ENCODE measurements at places on chromosomes 4 and X.
A peak's percentile ranks its signal among the peaks of the same experiment; 100 is the strongest.

- no peak for DNase-seq
Observed at GRCh38 chr4:23305026-23305425, 584.8 kb downstream of the PPARGC1A start.

- peak; percentile 93 for DNase-seq
Observed at GRCh38 chr4:94430406-94430805, 21.3 kb upstream of the PDLIM5 start.

- no peak for DNase-seq
Observed at GRCh38 chrX:39815631-39816030, 282.1 kb downstream of the BCOR start.

GRCh38 chr4:136881666-136882065, 650.6 kb downstream of the PCDH18 start:
- DNase-seq: no peak

GRCh38 chr4:6008092-6008551, 10.1 kb downstream of the C4orf50 start:
- DNase-seq: no peak

DNA sequence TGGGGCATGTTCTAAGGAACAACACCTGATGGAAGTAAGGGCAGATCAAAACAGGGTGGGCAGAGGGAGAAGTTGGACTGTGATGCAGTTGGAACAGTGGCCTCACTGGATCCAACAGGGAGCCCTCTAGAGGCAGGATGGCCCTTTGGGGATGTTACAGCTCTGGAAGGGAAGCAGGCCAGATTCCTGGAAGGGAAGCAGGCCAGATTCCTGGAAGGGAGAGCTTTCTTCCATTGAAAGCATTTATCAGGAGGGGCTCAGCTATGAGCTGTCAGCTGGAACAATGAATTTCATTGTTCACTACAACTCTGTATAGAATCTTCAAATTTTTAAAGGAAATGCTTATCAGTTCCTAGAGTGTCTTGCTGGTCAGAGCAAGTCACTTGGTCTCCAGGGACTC, 17.7 kb downstream of the IL15 start:
- DNase-seq: no peak

DNA sequence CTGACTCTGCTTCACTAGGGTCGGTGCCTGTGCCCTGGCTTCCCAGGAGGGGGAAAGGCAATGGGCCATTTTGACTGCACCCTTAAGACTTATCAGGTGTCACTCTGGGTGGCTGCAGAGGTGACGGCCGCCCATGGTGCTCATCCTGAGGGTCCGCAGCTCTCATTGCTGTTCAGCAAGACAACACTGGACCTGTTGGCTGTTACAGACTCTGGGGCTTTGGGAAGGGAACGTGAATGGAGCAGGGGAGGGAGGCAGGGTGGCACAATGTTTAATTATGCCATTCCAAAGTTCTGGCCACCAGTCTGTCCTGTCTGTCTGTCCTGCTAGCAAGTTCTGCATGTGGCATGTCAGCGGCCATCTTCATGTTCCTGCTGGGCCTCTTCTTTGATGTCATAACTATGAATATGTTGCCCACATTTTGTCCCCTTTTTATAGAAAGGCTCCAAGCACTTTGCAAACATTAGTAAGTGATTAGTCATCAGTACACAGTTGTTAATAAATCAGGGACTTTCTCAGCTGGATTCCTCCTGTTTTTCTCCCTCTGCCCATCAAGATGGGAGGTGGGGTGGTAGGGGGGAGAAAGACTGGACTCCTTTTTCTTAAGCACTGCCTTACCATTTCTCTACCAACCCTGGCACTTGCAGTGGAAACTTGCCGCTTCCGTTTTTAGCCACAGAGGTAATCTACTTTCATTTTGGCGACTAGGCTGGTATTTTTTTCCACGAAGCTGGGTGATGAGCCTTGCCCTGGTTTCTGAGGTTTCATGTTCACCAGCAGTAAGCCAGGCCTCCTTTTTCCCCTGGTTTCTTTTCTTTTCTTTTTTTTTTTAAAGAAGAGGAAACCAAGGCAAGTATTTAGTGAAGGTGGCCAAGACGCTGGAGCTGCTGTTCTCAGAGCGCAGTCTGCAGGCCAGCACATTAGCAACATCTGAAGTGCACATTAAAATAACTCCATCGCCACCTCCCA, 88.6 kb upstream of the TRIM2 start:
- DNase-seq: peak; percentile 10

DNA sequence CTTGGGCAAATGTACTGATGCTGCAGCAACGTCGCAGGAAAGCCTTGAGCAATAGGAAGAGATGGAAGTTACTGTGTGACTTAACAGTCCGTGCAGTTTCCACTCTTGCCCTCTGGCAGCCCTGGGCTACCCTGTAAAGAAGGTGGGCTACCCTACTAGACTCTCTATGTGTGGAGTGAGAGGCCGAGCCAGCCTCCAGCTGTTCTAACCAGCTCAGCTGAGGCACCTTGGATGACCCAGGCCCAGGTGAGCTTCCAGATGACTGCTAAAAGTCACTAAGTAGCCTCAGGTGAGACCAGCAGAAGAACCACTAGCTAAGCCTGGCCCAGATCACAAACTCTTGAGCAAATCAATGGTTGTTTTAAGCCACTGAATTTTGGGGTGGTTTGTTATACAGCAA, 34.9 kb upstream of the PPP2R2C start:
- DNase-seq: no peak

DNA sequence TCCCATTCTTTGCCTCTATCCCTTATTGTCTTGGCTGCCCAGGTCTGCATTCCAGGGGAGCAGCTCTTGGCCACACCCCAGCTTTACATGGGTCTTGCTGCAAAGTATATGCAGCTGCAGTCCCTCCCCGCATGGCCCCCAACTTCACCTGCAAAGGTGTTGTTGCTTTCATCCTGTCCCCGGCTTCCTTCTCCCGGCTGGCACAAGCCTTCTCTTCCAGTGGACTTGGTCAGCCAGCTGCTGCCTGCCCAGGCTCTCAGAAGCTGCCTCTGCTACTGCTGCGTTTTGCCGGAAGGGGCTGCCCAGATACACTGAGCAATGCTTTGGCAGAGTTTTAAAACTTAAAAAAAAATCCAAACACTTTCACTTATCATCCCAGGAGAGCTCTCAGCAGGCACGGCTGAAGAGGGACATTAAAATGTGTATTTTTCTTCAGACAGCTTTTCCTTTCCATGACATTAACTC, 121.2 kb upstream of the PDLIM3 start:
- DNase-seq: peak; percentile 38

GRCh38 chrX:44915361-44915868, 42.4 kb downstream of the KDM6A start:
- no peak for DNase-seq
